Activated naive CD4-positive, alpha-beta T cell treated with Interleukin-2 at 50 U/mL for 16 hours (primary cell): ENCODE measurements at places on chromosomes 3 and 15.

DNA sequence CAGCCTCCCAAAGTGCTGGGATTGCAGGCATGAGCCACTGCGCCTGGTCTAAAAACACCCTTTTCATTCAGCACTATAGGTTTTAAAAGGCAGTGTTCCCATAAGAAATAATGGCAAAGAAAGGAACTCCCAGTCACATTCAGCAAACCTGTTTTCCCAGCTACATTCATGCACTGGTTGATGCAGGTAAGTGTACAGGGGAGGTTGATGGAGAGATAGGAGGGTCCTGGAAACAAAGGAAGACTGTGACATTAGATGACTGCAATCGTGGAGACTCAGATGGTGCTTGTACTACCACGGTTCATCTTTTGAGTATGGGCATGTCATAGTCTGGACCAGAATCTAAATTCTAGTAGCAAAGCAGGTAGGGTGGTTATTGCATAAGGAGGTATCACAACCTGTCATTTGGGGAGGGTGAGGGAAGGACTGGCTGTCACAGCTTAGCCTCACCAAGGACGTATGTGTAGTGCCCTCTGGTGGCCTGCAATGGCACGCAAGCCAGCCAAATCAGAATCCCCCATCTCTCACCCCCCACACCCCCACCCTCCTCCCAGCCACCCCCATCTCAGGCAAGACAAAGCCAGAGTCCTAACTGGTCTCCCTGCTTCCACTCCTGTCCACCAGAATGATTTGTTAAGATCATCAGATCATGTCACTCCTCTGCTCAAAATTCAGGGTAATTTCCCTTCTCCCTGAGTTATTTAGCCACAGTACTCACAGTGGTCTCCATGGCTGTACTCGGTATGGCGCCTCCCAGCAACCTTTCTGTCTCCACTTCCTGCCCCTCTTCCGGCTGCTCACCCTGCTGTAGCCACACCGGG, 28.8 kb upstream of the UBL7 start:
- peak; percentile 78 for DNase-seq

GRCh38 chr3:107641572-107642307, 119.0 kb downstream of the BBX start:
- DNase-seq = no peak

GRCh38 chr3:36729204-36730056, 34.9 kb downstream of the DCLK3 start:
- no peak for DNase-seq

GRCh38 chr3:114929971-114930732, 216.9 kb downstream of the ZBTB20 start:
- DNase-seq = no peak

GRCh38 chr3:39432342-39432741, 25.8 kb downstream of the RPSA start:
- no peak for DNase-seq

DNA sequence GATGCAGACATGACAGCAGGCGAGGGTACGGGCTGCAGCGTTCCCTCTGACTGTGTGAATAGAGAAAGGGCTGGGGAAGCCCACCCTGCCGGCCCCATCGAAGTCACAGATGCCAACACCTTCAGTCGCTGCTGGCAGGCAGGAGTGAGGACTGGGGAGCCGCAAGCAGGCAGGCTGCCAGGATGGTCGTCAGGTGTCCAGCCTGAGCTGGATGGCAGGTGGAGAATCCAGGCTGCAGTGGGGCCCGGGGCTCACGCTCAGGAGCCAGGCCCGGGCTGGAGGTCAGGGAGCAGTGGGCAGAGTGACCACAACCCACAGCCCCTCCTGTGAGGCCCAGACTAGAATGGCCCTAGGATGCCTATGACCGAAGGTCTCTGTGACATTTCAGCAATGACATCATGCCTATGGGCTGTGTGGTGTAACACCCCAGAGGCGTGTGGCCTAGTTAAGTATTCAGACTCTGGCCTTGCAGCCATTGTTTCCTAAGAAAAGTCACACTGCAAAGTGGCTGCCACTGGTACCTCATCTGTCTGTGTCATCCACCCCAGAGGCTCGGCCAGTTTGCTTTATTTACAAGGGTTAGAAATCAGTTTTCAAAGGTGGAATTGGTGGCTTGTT, 15.7 kb downstream of the PRR23E start:
- no peak for DNase-seq

DNA sequence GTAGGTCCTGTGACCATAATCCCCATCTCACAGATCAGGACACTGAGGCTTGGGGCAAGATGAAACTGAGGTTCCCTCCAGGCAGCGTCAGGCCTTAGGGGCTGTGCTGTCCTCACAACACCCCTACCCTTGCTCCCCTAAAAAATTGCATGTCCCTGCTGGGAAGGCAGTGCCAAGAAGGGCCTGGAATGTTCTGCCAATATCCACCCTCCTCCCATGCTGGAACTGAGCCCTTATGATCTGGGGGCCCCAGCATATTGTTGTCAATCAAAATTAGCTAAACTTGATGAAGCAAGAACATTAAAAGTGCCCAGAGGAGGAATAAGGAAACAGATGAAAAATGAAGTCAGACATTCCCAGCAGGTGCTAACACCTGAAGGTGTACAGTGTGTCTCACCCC, 13.4 kb upstream of the RTP3 start:
- DNase-seq = no peak

- DNase-seq = no peak
These were observed 45.8 kb downstream of the ZNF710 start for GRCh38 chr15:90046911-90047392.

DNA sequence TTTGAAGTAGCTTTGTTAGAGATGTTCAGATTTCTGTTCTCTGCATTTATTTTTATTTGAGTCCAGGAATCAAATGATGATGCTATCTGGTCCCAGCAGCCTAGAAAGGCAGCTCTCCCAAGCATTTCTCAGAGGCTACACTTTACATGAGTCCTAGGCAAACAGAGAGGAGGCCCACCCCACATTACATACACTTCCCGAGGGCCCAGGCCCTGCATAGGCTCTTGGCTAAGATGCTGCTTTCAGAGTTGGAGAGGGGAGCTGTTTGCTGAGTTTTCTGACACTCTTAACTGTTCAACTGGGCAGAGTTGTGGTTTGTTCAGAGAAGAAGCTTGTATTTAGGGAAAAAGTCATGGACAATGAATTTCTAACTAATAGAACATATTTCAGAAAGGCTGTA, 117.9 kb upstream of the RGMA start:
- no peak for DNase-seq

GRCh38 chr3:27681249-27681748, 40.8 kb downstream of the EOMES start:
- no peak for DNase-seq

DNA sequence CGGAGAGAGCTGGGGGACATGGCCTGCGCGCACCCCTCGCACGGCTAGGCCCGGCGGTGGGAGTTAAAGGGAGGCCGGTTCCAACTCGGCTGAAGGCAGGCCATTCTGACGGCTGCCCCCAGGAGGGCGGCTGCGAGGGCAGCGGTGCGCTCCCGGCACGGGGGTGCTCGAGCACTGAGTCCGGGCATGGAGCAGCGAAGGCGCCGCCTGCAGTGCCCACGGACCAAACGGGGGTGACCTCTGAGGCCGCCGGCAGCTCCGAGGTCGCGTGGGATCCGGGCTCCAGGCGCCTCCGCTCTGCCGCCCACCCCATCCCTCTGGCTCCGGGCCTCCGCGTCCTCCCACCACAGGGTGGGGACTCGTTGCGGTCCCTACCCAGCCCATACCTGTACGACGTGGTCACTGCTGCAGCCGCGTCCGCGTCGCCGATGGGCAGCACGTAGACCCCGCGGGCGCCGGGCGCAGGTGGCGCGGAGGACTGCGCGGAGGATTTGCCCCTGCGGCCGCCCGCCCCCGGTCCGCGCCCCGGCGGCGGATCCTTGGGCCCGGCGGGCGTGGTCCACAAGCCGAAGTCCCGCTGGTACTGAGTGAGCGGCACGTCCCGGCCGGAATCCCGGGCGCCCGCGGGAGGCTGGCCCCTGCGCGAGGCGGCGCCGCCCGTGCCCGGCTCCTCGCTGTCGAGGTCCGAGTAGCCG, 469 bp downstream of the MAP6D1 start:
- DNase-seq = peak; percentile 11

DNA sequence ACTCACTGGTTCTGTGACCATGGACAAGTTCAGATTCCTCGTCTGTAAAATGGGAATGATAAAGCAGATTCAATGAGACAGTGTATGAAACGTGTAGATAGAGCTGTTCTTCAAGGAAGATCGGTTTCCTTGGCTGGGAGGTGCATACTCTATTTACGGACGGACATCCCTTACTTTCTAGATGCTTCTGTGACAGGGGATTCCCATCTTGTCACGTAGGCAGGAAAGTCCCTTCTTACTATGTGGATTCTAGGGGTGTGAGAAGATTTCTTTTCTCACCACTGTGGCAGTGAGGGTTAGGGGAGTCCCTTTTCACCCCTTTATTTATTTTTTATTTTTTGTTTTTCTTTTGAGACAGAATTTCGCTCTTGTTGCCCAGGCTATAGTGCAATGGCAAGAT, 180.9 kb upstream of the TBL1XR1 start:
- DNase-seq = no peak

DNA sequence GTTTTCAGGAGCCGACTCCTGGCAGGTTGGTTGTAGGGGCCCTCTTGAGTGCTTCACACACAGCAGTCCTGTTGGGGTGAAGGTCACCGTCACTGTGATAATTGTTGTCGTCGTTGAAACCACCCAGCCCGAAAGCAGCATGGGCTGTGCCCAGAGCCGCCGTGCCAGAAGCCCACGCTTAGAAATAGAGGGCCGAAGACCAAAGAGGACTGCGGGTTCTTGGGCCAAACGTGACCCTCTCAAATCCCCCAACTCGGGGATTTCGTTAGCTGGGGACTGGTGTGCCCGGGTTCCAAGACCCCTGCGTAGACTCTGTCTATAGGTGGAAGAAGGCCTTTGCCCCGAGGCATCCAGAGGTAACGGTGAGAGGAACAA, 7.5 kb upstream of the ADAMTS17 start:
- DNase-seq = no peak

- DNase-seq = no peak
These were observed 67.6 kb upstream of the NTRK3 start for GRCh38 chr15:88323976-88324740.

DNA sequence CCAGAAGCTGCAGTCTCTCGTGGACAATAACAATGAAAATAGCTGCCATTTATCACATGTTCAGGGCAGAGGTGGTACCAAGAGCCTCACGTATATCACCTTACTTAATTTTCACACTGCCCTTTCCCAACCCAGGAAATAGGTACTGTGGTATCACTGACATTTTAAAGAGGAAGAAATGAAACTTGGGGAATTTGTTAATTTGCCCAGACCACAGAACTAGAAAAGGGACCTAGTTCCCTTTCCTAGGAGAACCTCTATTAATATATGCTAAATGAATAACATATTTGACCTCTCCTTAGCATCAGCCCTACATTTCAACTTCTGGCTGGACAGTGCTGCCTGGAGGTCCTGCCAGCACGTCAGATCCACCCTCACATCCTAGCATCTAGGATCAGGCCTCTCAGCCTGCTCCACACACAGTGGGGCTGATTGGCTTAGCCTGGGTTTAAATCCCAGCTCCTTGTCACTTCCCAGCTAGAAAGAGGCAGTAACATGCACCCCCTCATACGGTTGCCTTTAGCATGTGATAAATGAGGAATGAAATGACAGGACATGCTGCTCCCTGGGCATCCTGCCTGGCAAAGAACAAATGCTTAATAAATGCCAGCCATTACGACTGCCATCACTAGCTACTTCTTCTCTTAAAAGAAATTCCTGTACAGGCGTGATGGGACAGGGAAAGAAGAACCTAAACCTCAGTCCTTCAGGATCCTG, 95.1 kb upstream of the TNFAIP8L3 start:
- DNase-seq = no peak

DNA sequence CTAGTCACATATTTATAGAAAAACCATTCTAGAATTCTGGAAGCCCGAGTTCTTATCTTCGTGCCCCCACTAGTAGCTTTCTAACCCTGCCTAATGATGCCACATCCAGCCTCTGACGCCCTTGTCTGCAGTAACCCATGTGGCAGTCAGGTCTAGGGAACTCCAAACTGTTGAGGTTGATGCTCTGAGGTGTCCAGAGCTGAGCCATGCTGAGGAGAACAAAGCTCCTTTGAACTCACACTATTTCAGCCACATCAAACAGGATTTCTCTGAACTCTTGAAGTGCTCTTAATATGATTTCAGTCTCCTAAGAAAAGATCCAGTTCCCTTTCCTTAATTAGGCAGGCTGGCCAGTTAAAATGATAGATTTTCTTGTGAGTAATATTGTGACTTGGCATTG, 150.5 kb upstream of the ST8SIA2 start:
- no peak for DNase-seq

DNA sequence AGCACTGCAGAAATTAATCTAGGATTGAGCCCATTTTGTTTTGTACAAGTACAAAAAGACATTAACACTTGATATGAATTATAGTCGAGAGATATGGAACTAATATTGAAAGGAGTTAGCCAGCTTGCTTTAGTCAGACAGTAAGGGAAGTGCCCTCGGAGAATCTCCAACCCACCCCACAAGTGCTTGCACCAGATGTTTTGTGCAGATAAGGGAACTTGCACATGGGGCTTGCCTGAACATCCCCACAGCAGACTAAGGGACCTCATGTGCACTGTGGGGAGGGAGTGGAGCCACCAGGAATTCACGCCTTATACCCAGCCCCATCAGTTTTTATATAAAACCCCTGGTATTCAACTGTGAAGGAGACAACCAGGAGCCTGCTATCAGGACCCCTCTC, 122.3 kb downstream of the EFHB start:
- no peak for DNase-seq

DNA sequence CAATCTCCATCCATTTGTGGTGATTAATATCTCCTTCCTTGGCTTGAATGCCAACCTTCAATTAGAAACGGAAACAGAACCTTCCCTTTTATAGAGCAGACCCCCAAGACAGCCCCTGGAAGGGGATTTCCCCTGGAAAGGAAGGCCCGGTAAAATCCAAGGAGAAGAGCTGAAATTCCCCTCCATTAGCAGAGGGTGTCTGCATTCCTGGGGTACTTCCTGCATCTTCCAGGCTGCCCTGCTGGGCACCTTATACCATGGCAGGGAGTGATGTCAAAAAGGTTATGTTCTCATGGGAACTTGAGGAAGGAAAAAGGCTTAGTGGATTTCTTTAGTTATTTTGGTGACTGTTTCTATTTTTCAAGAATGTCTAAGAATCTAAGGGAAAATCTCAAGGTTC, 116.7 kb upstream of the NEO1 start:
- DNase-seq = no peak

- no peak for DNase-seq
These were observed 27.7 kb upstream of the VPS33B start for GRCh38 chr15:91050128-91050455.

GRCh38 chr15:57544848-57545480, 46.7 kb upstream of the MYZAP start:
- no peak for DNase-seq

GRCh38 chr3:15368561-15369135, 36.3 kb upstream of the SH3BP5 start:
- DNase-seq = no peak

DNA sequence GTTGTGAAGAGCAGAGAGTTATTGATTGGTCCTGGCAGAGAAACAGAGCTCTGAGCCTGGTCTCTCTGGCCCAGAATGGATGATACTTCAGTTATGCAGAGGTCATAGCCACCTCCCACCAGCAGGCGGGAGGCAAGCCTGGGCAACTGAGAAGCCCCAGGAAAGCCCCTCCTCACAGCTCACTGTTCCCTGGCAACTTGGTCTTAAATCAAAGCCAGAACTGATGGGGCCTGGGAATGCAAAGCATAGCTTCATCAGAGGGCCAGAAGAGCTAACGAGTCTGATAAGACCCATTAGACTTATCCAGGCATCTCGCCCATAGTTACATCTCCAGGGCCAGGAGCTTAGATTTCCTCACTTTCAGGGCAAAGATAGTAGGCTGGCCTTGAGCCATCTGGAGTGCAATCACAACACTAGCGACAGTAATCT, 5.5 kb upstream of the COLQ start:
- no peak for DNase-seq
